ENCODE measurements at places on chromosomes 3 and 15.

- no peak for DNase-seq
Observed at GRCh38 chr15:38229705-38230310, 22.8 kb upstream of the SPRED1 start.

GRCh38 chr3:112650482-112650881, 9.5 kb upstream of the CCDC80 start:
- no peak for DNase-seq

DNA sequence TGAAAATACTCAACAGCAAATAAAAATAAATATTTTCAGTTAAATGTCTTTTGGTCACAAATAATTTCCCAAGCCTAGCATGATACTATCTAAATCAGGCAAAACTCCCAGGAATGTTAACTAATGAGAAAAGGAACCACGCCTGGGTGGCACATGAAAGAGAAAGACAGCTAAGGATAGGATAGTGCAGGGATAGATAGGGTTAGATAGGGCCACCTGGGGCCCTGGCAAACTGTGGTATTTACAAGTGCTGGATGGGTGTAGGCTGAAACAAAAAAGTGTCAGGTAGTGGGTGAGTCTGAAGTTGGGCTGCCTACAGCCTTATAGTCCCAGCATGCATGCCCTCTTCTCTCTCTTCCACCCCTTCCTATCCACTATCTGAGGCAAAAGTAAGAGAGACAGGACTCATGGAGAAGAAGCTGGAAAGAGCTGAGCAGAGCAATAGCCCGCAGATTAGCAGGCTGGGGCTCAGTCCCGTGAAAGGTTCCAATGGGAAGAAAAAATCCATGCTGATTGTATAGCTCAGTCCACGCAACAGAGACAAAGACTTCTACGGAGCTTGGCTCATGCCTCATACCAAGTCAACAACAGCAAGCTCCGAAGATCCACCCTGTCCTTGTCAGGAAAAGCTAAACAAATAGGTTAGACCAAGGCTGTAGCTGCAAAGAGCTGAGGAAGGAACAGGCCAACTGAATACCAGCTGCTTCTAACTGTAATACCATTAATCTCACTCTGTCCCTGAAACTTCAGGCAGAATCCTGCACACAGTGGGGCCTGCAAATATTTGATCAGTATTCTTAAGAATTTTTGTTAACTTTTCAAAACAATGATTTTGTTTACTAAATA, 342.1 kb upstream of the ATP11B start:
- no peak for DNase-seq

GRCh38 chr15:73794443-73795133, 41.4 kb upstream of the INSYN1 start:
- no peak for DNase-seq

DNA sequence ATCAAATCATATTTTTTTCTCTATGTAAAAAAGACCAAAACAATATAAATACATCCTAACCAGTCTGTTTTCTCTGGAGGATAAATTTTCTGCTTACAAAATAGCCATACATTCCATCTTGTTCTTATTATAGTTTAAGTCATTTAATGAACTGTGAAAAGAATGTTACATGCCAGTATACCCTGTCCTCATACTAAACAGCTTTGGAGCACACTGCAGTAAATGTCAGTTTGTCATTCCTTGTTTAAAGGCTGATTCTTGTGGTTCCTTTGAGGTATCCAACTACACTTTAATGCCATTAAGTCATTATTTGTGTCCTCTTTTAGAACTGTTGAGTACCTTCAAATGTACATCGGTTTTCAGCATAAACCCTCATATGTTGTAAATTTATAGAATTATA, 52.7 kb upstream of the DCBLD2 start:
- DNase-seq = no peak

DNA sequence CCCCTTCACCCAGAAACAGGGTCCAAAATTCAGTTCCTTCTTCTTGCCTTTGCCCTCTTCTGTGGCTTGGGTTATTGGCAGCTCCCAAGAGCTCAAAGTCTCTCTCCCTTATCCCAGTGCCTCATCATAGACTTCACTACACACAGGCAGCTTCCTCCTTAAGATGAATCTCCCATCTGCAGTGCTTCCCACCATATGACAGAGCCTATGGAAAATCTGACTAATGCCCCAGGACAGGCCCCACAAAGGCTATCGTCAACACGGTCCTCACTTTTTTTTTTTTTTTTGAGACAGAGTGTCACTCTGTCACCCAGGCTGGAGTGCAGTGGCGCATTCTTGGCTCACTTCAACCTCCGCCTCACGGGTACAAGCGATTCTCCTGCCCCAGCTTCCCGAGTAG, 194.1 kb downstream of the MEX3B start:
- DNase-seq = no peak

DNA sequence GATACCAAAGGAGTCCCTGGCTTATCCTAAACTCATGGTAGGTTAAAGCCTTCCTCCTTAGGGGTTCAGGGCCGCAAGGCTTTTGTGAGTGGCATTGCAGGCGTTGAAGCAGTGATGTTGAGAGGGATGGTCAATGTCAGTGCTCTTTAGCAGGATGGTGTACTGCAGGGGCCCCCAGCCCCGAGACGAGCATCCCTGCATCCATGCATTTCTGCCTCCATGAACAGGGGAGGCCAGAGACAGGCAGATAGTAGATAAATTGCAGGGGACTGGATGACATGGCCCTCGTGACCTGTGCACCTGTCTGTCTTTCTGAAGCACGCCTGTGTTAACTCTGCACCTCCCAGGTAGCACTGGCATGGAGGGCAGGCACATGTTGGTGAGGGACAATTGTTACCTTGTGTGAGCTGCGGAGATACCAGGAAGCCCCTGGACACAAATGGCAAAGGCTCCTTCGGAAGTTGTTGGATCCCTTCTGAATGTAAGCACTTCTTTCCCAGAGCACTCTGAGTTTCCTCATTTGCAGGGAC, 133.5 kb downstream of the SNRPN start:
- no peak for DNase-seq

DNA sequence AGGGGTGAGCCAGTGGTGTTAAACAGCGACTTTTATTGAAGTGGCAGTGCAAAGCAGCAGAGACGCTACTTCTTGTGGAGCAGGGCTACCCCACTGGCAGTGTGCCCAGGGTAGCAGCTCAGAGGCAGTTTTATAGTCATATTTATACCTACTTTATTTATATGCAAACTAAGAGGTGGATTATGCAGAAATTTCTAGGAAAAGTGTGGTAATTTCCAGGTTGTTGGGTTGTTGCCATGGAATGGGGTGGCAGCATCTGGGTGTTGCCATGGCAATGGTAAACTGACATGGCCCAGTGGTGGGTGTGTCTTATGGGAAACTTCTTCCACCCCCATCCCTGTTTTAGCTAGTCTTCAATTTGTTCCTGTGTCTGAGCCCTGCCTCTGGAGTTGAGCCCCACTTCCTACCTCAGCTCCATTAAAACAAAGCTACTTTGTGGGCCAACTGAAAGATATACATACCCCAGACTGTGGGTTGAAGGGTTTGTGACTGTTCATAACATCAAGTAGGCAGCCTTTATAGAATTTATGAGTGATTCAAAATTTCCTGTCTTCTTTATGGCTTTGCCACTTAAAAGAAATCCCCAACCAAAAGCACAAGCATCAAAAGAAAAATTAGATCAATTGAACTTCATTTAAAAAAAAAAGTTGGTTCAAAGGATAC, 60.3 kb downstream of the EBLN2 start:
- DNase-seq = no peak

GRCh38 chr3:66355997-66356396, 135.2 kb downstream of the SLC25A26 start:
- no peak for DNase-seq
